ENCODE measurements at places on chromosomes 3 and 15. TPM values are rescaled to one million over a fixed set of nuclear protein-coding genes. Genes with fewer than 3 reads are reported as not detected.

The GOLGA6L7 gene
- not detected for total RNA-seq

The MOBP gene
- 0.94 TPM for total RNA-seq

The GP9 gene
- total RNA-seq, result not detected

The GOLGA8S gene
- not detected for total RNA-seq

Measured in occipital lobe (tissue), 3 donors.